Thoracic aorta (tissue), 2 donors: ENCODE measurements at places on chromosomes 2 and 18. TPM values are rescaled to one million over a fixed set of nuclear protein-coding genes. Genes with fewer than 3 reads are reported as not detected.
A peak's percentile ranks its signal among the peaks of the same experiment; 100 is the strongest.

GRCh38 chr2:196336715-196337114 is 165.3 kb upstream of the STK17B start:
- DNase-seq = no peak

DNA sequence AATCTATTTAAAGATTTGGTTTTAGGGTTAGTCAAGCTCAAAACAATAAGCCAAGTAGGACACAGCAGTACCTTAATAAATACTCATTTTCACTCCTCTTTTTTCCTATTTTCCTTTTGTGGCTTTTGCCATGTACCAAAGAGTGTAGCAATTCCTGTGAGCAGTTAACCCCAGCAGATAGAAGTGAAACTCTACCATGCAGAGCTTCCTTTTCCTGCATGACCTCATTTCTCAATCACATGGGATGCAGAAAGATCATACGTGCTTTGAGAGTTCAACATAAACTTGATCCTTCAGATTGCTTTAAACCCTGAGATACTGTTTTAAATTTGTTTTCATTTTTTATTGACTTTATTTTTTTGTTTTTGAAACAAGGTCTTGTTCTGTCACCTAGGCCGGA is 99.1 kb upstream of the ARHGAP15 start:
- no peak for DNase-seq

DNA sequence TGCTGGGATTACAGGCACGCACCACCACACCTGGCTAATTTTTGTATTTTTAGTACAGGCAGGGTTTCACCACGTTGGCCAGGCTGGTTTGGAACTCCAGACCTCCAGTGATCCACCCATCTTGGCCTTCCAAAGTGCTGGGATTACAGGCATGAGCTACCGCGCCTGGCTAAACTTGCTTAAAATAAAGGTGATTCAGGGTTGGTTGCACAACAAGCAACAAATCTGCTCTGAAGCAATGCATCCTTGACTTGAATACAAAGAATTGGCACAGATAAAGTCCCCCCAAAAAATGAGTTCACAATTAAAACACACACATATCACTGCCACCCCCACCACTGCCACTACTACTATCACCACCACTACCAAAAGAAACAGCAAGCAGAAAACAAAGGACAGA is 34.9 kb downstream of the CCDC88A start:
- DNase-seq = no peak

GRCh38 chr2:166375195-166375735 is 479 bp downstream of the SCN9A start:
- DNase-seq = no peak

- DNase-seq = no peak
Measured at GRCh38 chr2:38442643-38443541, 65.8 kb upstream of the ATL2 start.

DNA sequence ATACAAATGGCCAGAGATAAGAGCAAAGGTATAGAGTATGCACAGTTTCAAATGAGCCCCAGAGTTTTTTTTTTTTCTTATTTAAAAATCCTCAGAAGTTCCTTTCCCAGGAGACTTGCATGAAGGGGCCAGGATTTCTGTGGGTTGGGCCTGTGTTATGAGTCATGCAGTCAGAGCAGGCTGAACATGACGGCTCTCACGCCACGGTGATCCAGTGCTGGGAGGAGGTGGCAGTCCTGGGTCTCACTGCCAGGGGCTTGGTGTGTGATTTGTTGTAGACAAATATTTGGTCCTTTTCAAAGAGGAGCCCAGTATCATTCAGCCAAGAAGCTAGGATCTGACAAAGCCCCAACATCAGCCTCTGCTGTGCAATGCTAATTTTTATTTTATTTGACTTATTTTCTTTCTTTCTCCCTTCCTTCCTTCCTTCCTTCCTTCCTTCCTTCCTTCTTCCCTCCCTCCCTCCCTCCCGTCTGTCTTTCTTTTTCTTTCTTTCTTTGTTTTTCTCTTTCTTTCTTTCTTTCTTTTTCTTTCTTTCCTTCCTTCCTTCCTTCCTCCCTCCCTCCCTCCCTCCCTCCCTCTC is 10.4 kb upstream of the KCNE4 start:
- DNase-seq = peak; percentile 74

GRCh38 chr2:23673082-23673481 is 253.8 kb downstream of the ATAD2B start:
- DNase-seq = no peak

- DNase-seq = no peak
Measured at GRCh38 chr18:24227977-24228666, 89.3 kb downstream of the CABYR start.

GRCh38 chr2:106195456-106195855 is 1.4 kb upstream of the UXS1 start:
- DNase-seq = no peak

- no peak for DNase-seq
Measured at GRCh38 chr2:11855064-11855760, 108.8 kb downstream of the LPIN1 start.

DNA sequence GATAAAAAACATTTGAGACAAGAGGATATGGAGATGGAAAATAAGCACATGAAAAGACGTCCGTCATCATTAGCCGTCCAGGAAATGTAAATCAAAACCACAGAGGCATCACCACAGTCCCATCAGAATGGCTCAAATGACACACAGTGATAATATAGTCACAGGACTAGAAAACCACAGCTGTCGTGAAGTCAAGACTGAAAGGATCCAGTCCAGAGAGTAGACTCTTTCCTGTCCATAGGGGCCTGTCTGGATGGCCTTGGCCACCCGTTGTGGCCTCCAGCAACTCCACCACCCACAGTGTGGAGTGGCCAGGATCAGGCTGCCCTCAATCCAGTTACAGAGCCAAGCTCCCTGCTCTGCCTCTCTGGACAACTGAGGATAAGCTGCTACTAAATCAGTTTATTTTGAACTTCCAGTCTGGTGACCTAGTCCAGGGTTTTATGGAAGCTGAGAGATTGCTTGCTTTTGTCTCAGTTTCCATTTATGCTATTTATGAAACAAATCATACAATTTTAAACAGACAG is 60.4 kb downstream of the RHOB start:
- DNase-seq = no peak

GRCh38 chr2:218871345-218872302 is 9.0 kb upstream of the WNT10A start:
- DNase-seq = no peak

DNA sequence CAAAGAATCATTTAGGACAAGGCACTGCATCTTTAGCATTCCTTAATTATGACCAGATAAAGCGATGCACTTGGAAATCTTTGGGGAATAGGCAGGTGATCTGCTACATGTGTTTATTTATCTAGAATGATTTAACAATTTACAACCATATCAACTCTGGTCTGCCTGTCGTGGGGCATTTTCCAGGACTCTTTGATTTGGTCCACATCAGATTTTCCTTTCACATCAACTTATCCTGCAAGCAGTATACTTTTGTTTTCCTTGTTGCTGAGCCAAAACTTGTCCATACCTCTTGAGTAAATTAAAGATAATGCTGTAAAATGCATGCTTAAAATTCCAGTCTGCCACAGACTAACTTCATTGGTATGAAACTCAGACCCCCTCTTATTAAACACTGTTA is 312.4 kb upstream of the TCF4 start:
- no peak for DNase-seq

DNA sequence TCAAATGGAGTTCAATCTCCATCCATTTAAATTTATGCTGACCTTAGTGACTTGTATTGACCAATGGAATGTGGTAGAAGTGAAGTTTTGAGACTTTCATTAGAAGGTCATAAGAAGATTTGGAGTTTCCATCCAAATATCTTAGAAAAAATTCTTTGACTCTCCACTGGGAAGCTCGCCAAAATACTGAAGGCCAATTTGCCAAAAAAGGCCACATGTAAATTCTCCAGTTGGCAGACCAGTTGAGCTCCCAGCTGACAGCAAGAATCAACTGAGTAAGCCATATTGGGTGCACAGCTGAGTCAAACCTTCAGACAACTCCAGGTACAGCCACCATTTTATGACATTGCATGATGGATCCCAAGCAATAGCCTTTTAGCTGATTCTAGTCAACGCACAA is 228.3 kb upstream of the SETBP1 start:
- no peak for DNase-seq

GRCh38 chr18:4400911-4401310 is 54.2 kb downstream of the DLGAP1 start:
- DNase-seq = no peak

DNA sequence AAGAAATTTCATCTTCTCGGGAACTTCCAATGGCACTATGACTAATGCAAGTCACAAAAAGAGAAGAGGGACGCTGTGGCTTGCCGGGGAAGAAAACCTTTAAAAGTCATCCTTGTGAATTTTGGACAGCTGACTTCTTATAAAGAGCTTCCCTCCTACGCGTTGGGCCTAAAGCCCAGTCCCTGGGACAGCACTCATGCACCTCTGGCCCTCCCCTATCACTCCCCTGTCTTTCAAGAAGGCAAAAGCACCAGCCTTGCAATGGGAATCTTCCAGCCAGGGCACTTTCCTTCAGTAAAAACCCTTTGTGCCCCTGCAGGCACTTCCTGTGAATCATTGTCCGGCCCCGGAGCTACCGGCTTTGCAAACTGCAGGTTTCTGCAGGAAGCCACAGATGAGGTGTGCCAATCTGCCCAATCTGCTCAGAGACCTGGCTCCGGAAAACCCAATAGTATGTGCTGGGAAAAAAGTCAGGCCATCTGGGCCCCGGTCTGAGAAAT is 7.1 kb downstream of the MREG start:
- DNase-seq = no peak

GRCh38 chr2:8999797-9000196 is 3.7 kb downstream of the MBOAT2 start:
- no peak for DNase-seq

Gene CAPN10
- 38.2 TPM for total RNA-seq

Gene ERICH2
- total RNA-seq = not detected

Gene PRKAG3
- total RNA-seq = 0.28 TPM

Gene TMEM198
- total RNA-seq = 1.4 TPM

Gene PCARE
- total RNA-seq = not detected

Gene RAPGEF4
- total RNA-seq = 9.9 TPM

Gene STARD6
- total RNA-seq = not detected

Gene PTGR3
- 21.7 TPM for total RNA-seq

Gene TIGD1
- total RNA-seq = 1.8 TPM

Gene EPB41L3
- 77.2 TPM for total RNA-seq

Gene STON1
- 39.2 TPM for total RNA-seq

Gene CCDC85A
- 4.2 TPM for total RNA-seq

Gene MERTK
- 47.1 TPM for total RNA-seq

Gene CD8B2
- total RNA-seq = not detected

Gene KCNS3
- 33.6 TPM for total RNA-seq

Gene MPP4
- total RNA-seq = not detected

Gene DSC1
- total RNA-seq = 0.41 TPM

Gene EPC2
- 37.8 TPM for total RNA-seq

Gene RGPD3
- total RNA-seq = 1.1 TPM
